Natural killer cell treated with Interleukin-12 subunit alpha and Interleukin-12 subunit beta and Interleukin-15 and Interleukin-18, amount 100 ng/mL, for 72 hours (primary cell): ENCODE measurements at places on chromosomes 6 and 20.

DNA sequence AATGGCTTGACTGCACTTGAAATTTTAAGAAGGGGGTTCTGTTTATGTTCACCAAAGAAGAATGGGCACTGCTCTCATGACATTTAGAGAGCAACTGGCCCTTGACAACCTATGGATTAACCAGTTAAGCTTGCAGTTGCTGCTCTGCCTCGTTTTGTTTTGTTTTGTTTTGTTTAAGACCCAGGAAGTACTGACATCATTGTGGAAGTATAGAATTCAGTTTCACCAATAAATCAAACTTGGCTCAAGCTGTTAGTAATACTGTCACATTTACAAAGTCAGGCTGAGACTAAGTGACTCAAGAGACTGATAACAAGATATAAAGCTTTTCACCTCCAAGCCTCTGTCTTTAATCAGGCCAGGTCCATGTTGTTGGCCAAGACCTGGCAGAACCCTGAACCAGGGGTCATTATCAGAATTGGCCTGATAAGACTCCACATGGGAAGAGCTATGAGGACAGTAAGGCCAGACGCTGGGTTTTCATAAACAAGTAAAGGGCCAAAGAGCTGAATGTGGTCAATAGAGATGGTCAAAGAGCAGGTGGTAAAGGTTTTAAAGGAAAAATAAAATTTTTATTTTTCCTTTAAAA lies 99.4 kb upstream of the VGLL2 start:
- no peak for DNase-seq

DNA sequence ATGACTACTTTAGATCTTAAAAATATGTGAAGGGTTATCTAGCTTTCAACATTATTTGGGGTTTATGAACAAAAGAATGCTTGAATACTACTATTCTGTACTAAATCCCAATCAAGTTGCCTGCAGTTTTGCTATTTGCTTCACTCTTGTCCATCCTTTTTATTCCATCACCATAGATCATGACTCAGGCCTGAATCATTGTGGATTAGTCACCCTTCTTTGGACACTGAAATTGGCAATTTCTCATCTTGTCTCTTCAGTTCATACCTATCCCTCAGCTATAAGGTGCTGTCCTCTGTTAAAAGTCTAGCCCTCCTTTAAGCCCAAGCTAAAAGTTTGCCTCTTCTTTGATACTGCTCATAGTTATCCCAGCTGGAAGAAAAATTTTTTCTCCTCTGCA lies 199.1 kb downstream of the CENPW start:
- no peak for DNase-seq

GRCh38 chr20:34915131-34915530 lies 38.7 kb downstream of the ACSS2 start:
- no peak for DNase-seq

GRCh38 chr20:9949563-9949962 lies 85.2 kb upstream of the ANKEF1 start:
- no peak for DNase-seq

DNA sequence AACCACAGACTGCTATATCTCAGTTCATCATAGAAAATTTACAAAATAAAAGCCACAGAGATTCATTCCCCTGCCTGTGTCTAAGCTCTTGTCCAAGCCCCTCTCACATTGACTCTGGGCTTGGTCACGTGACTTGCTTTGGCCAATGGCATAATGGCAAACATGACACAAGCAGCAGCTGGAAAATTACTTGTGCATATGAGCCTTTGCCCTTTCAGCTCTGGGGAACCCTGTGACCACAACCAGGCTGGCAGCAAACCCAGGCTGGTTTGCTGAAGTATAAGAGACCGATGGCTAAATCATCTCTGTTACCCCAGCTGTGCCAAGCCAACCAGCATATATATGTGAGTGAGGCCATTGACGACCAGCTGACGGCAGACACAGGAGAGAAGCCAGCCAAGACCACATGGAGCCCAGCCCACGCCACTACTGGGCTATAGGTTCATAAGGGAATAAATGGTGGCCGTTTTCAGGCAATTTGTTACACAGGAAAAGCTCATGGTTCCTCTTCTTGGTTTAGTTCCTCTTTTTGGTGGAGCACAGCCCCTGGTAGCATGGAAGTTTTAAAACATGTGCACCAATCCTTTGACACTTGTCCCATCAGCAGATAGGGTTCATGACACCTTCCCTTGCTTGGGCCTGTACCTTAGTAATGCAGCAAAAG lies 31.8 kb upstream of the RSPO4 start:
- DNase-seq: no peak

DNA sequence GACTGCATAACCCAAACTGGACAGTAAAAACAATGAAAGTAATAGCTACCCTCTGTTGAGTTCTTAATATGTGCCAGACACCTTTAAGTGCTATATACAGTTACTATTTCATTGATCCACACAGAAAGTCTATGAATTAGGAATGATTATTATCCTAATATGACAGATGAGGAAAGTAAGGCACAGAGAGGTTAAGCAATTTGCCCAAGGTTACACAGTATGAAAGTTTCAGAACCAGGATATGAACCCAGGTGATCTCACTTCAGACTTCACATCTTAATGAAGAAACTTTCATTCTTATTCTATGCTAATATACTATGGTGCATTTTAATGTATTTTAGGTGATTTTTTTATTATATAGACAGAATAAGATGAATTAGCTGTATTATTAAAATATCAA lies 40.6 kb upstream of the RIPPLY2 start:
- no peak for DNase-seq
